Gastroesophageal sphincter (tissue), 4 donors: ENCODE measurements at places on chromosomes 7 and 10. TPM values are rescaled to one million over a fixed set of nuclear protein-coding genes. Genes with fewer than 3 reads are reported as not detected.

The MSMB gene
- not detected for total RNA-seq

DNA sequence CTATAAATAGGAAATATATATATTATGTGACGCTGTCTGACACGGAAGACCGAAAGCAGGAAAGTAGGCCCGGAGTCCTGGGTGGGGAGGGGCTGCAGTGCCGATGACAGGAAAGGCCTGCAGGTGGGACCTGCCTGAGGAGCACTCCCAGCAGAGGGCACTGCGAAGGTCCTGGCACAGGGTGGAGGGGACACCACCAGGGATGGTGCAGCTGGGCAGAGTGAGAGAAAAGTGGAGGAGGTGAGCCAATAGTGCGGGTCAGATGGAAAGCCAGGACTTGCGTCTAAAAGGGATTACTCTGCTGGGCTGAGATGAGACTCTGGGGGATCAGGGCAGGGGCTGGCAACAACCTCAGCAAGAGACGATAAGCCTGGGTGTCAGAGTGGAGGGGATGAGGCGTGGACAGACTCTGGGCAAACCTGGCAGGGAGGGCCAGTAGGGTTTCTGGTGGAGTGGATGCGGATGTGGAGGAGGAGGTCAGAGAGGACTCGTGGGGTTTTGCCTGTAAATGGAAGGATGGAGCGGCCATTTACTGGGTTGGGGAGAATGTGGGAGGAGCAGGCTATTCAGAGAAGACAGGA, 118.2 kb upstream of the ZNF746 start:
- H3K27ac ChIP-seq, result no peak overlapping the region
- no peak for ATAC-seq
- no peak overlapping the region for H3K4me3 ChIP-seq
- H3K4me1 ChIP-seq, result no peaks in the 10 kb centered on the region
- peaks cover 99% of the 10 kb centered on the region for H3K36me3 ChIP-seq
- no peaks in the 10 kb centered on the region for H3K27me3 ChIP-seq

- H3K4me1 ChIP-seq, result no peaks in the 10 kb centered on the region
- H3K4me3 ChIP-seq, result no peak overlapping the region
- H3K27me3 ChIP-seq, result no peaks in the 10 kb centered on the region
These were observed 7.3 kb downstream of the C7orf57 start for GRCh38 chr7:48042636-48043035.

GRCh38 chr10:43284341-43284910, 17.6 kb upstream of the RASGEF1A start:
- H3K27ac ChIP-seq, result no peak overlapping the region
- H3K36me3 ChIP-seq, result no peaks in the 10 kb centered on the region
- H3K27me3 ChIP-seq, result peaks cover 65% of the 10 kb centered on the region
- no peak overlapping the region for H3K4me3 ChIP-seq

- no peaks in the 10 kb centered on the region for H3K27me3 ChIP-seq
- peaks cover 9% of the 10 kb centered on the region for H3K4me1 ChIP-seq
- no peaks in the 10 kb centered on the region for H3K36me3 ChIP-seq
- no peak overlapping the region for H3K4me3 ChIP-seq
- H3K27ac ChIP-seq, result no peak overlapping the region
- ATAC-seq, result no peak
These were observed 4.1 kb upstream of the IFIT2 start for GRCh38 chr10:89297791-89298190.
